HFFc6 (cell line): ENCODE measurements at places on chromosomes 5 and 9. TPM values are rescaled to one million over a fixed set of nuclear protein-coding genes. Genes with fewer than 3 reads are reported as not detected.

DNA sequence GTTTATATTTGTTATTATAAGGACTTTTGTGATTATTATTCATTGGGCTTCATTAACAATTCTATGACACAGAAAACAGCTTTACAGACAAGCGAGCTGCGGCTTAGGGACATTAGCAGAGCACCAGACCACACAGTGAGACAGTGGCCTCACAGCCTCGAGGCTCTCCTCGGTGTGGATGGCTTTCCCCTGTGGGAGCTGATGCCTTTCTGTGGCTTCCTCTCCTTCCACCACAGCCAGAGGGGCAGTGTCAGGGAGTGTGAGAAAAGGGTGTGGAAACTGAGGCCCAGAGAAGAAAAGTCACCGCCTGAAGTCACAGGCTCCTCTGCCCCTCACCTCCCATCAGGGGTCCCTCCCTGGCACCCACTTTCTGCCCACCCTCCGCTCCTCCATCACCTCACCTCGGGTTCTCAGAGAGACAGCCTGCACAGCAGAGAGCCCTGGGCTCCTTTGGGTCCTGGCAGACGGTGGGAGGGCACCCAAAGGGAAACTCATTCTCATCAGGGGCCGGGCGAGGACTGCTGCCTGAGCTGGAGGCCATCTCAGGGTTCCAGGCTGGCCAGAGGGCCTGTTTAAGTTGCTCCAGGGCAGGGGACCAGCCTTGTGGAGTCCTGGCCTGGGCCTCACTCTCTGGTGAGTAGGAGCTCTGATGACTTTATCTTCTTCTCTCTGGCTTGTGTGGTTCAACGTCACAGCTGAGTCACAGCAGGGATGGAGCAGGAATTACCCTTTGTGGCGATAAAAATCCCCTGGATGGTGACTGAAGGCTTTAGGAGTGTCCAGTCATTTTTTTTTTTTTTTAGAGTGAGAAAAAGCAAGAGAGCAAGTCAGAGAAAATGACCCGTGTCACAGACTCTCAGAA lies 830 bp downstream of the TRAF1 start:
- peak; percentile 92 for DNase-seq

GRCh38 chr9:33714989-33715388 lies 80.4 kb upstream of the PRSS3 start:
- DNase-seq = no peak

GRCh38 chr9:19408316-19408692 lies 505 bp upstream of the ACER2 start:
- DNase-seq = no peak

WDR70 gene
- 25.5 to 27.2 TPM (median 25.8 TPM) in 3 replicates for total RNA-seq

- DNase-seq = no peak
Observed at GRCh38 chr5:133425222-133425621, 187.1 kb downstream of the FSTL4 start.

DNA sequence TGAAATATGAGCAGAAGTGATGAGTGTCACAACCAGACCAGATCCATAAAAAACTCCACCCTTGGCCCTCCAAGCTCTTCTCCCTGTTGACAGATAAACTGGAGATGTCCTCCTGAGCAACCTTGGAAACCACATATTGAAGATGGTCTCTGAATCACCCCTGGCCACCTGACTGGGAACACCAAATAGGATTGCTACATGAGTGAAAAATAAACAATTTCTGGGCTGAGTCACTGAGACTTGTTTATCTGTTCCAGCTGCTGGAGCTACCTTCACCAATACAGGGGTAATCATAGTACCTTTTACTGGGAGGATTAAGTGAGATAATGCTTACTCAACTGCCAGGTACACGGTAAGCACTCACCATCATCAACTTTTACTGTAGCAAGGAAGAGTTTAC lies 53.3 kb downstream of the PCA3 start:
- DNase-seq = peak; percentile 82

GRCh38 chr5:134103998-134104654 lies 10.4 kb upstream of the TCF7 start:
- DNase-seq = no peak

DNA sequence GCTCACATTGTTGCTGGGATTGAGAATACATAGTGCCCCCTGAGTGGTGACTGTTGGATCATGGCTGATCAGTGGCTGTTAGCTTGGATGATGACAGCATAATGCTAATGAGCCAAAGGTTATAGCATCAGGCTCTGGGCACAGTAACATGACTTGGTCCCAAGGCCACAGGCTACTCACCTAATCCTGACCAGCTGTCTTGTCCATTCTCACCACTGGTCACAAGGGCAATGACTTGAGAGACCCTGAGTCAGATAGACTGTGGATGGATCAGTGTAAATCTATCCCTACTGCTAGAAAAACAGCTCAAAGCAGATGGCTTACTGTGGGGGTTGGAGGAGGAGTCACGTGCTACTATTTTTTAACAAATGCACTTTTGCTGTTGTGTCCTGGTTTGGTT lies 74.7 kb downstream of the AOPEP start:
- no peak for DNase-seq

GRCh38 chr5:862367-863243 lies 11.8 kb upstream of the ZDHHC11 start:
- DNase-seq = peak; percentile 46

C8G gene
- 0.67 to 1.8 TPM in 2 of 3 replicates, not detected in the other for total RNA-seq
